Activated T-cell treated with anti-CD3 and anti-CD28 coated beads, Interleukin-2, amount 50 U/mL, for 72 hours (primary cell): ENCODE measurements at places on chromosomes 11 and 22. TPM values are rescaled to one million over a fixed set of nuclear protein-coding genes. Genes with fewer than 3 reads are reported as not detected.

- no peak for DNase-seq
- peaks cover 4% of the 10 kb centered on the region for H3K27me3 ChIP-seq
- no peak overlapping the region for H3K27ac ChIP-seq
- no peaks in the 10 kb centered on the region for H3K4me1 ChIP-seq
- H3K36me3 ChIP-seq = no peaks in the 10 kb centered on the region
- no peak overlapping the region for H3K4me3 ChIP-seq
These were observed 73.7 kb downstream of the PDE2A start for GRCh38 chr11:72600557-72600956.

Gene PIH1D2
- total RNA-seq = 0.39 TPM

GRCh38 chr11:85974122-85974521, 94.8 kb downstream of the PICALM start:
- no peak overlapping the region for H3K4me3 ChIP-seq
- no peak overlapping the region for H3K27ac ChIP-seq
- H3K27me3 ChIP-seq = no peaks in the 10 kb centered on the region
- H3K4me1 ChIP-seq = peaks cover 12% of the 10 kb centered on the region
- DNase-seq = no peak
- H3K36me3 ChIP-seq = peaks cover 16% of the 10 kb centered on the region

DNA sequence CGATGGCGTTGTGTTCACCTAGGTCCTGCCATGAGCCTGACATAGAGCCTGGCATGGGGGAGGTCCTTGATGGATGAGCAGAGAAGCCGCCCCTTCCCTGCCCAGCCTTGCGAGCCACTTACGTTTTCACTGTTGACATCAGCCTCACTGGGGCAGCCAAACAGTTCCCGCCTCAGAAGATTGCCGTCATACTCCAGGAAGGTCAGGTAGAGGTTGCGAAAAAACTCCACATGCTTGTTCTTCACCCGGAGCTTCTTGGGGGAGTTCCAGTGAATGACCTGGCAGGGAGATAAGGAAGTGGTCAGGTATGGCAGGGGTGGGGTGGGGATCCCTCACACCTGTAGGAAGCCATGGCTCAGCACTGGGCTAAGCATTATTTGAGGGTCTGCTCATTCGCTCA, 279.3 kb upstream of the SYN3 start:
- no peaks in the 10 kb centered on the region for H3K4me1 ChIP-seq
- H3K27me3 ChIP-seq = no peaks in the 10 kb centered on the region
- no peak for DNase-seq
- H3K36me3 ChIP-seq = no peaks in the 10 kb centered on the region
- H3K27ac ChIP-seq = no peak overlapping the region

Gene TSSK2
- not detected for total RNA-seq

GRCh38 chr11:92954003-92954402, 15.4 kb upstream of the MTNR1B start:
- H3K4me3 ChIP-seq = no peak overlapping the region
- DNase-seq = no peak
- H3K27ac ChIP-seq = no peak overlapping the region
- no peaks in the 10 kb centered on the region for H3K36me3 ChIP-seq

Gene GRK3
- total RNA-seq = 31.9 TPM

Gene SAAL1
- total RNA-seq = 39.3 TPM

Gene GDPD5
- total RNA-seq = 29.5 TPM

- no peak for DNase-seq
- no peaks in the 10 kb centered on the region for H3K36me3 ChIP-seq
- H3K4me1 ChIP-seq = peaks cover 11% of the 10 kb centered on the region
- H3K27me3 ChIP-seq = peaks cover 13% of the 10 kb centered on the region
- no peak overlapping the region for H3K4me3 ChIP-seq
These were observed 3.4 kb upstream of the RCOR2 start for GRCh38 chr11:63920126-63920938.

DNA sequence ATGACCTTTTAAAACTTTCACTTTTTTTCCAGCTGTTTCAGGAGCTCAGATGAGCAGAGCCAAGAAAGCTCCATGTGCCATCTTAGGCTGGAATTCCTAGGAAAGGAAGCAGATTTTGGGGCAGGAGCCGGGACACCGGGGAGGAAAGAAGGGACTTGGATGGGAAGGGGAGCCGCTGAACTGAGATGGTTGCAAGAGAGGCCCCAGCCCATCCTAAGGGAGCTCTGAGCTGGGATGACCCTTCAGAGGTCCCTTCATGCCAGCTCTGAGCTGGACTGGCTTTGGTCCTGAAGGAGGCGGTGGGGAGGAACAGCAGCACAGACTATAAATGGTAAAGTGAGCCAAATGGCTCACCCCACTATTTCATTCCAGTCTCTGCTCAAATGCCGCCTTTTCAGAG, 55.2 kb upstream of the SLC22A12 start:
- H3K4me3 ChIP-seq = no peak overlapping the region
- no peak for DNase-seq
- H3K36me3 ChIP-seq = no peaks in the 10 kb centered on the region
- H3K27me3 ChIP-seq = peaks cover 27% of the 10 kb centered on the region

GRCh38 chr22:22349455-22349836, 104.9 kb downstream of the VPREB1 start:
- no peaks in the 10 kb centered on the region for H3K4me1 ChIP-seq
- no peak for DNase-seq
- no peak overlapping the region for H3K27ac ChIP-seq
- no peaks in the 10 kb centered on the region for H3K36me3 ChIP-seq

- no peak overlapping the region for H3K27ac ChIP-seq
- H3K27me3 ChIP-seq = no peaks in the 10 kb centered on the region
- no peak for DNase-seq
These were observed 519.6 kb downstream of the METTL15 start for GRCh38 chr11:28627690-28628255.

Gene MPEG1
- not detected for total RNA-seq

GRCh38 chr11:130546901-130547694, 98.7 kb downstream of the ADAMTS15 start:
- H3K27me3 ChIP-seq = peaks cover 17% of the 10 kb centered on the region
- H3K27ac ChIP-seq = no peak overlapping the region
- H3K4me3 ChIP-seq = no peak overlapping the region
- no peak for DNase-seq

Gene MAJIN
- total RNA-seq = 2.7 TPM

DNA sequence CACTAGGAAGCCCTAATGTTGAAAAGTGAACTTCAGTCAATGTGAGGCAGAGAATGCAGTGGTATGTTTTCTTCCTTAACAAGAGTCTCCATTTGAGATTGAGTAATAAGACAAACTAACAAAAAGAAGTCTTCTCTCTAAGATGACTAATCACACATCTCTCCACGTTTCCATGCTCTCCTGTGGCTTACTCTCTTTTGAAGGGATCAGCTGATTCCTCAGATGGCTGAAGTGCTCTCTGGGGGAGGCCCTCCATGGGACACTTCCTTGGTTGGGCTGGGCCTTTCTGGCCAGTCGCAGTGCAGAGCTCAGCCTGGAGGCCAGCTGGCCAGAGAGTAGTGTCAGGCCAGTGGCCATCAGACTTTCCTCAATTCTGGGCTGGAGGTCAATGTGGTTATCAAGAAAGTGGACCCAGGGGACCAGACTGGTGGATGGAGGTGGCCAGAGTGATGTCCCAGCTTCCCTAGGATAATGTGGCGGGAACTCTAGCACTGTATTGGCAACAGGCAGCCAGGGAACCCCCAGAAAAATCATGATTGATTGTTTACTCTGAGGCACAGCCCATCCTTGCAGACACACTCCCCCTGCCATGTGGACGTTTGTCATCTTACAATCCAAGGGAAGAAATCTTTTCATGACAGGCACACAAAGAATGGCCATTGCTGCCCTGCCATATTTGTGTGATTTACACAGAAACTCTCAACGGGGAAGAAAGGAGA, 14.5 kb downstream of the CSRP3 start:
- H3K27ac ChIP-seq = no peak overlapping the region
- no peak for DNase-seq
- H3K4me1 ChIP-seq = no peaks in the 10 kb centered on the region
- H3K4me3 ChIP-seq = no peak overlapping the region

Gene MIEF1
- total RNA-seq = 58.3 TPM

Gene C11orf21
- total RNA-seq = 13.6 TPM

- peaks cover 18% of the 10 kb centered on the region for H3K4me1 ChIP-seq
- no peak overlapping the region for H3K4me3 ChIP-seq
- H3K36me3 ChIP-seq = no peaks in the 10 kb centered on the region
- no peak overlapping the region for H3K27ac ChIP-seq
These were observed 52.4 kb downstream of the TRIOBP start for GRCh38 chr22:37749226-37749625.

DNA sequence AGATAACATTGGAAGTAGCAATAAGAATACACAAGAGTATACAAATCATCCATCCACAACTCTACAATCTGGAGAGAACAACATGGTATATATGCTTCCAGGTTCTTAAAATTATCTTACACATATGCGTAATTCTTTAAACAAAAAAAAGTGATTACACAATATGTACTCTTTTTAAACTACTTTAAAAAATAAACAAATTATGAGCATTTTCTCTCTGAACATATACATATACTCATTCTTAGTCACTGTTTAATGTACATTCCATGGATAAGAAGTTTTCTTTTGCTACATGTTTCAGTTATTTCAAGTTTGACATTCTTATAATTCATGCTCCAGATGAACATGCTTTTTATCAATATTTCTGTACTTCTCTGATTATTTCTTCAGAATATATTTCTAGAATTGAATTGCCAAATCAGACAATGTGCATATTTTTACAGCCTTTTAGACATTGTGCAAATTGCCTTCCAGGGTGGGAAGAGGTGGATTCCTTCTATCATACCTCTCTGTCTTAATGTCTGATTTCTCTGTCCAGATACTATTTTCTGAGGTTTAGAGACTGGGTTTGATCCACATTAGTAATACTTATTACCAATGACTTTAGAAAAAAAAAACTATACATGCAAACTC, 551.6 kb downstream of the METTL15 start:
- DNase-seq = no peak
- H3K27ac ChIP-seq = no peak overlapping the region
- H3K36me3 ChIP-seq = no peaks in the 10 kb centered on the region
- no peak overlapping the region for H3K4me3 ChIP-seq

Gene OR52N2
- total RNA-seq = not detected

Gene MS4A2
- total RNA-seq = not detected

- peaks cover 6% of the 10 kb centered on the region for H3K4me1 ChIP-seq
- no peaks in the 10 kb centered on the region for H3K36me3 ChIP-seq
- no peaks in the 10 kb centered on the region for H3K27me3 ChIP-seq
- H3K4me3 ChIP-seq = no peak overlapping the region
These were observed 35.0 kb upstream of the MAPK1 start for GRCh38 chr22:21902296-21903087.

DNA sequence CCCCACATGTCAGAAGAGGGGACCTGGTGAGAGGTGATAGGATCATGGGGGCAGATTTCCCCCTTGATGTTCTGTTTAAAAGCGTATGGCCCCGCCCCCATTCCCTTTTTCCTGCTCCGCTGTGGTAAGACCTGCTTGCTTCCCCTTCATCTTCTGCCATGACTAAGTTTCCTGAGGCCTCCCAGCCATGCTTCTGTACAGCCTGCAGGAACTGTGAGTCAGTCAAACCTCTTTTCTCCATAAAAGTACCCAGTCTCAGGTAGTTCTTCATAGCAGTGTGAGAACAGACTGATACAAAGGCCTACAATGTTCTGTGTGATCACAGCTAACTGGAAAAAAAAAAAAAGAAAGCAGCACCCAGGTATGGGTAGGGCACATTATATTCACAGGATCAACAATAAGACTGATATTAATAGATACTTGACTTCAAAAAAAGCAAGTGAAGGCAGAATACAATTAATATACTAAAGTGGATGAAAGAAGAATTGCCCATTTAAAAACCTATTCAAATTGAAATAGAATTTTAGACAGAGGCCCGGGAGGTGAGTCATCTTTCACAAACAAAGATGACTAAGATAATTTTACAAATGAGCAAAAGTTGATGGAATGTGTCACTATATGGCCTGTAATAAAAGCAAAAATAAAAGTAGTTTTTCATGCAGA, 1.7 kb upstream of the OR52K1 start:
- peaks cover 24% of the 10 kb centered on the region for H3K27me3 ChIP-seq
- no peak overlapping the region for H3K27ac ChIP-seq
- DNase-seq = no peak
- H3K4me1 ChIP-seq = peaks cover 17% of the 10 kb centered on the region

DNA sequence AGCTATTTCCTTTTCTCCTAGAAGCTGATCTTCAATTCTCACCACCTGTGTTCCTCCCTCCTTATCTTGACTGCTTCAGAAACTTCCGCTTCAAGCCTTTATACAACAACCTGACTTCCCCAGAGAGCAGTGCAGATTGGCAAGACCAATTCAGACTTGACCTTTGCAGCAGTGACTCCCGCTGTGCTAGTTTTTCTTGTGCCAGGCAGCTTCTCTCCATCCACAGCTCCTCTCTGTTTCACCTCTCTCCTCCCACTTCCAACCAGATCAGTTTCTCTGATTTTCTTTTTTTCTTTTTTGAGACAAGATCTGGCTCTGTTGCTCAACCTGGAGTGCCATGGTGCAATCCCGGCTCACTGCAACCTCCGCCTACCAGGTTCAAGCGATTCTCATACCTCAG, 74.3 kb downstream of the GRAMD1B start:
- no peak overlapping the region for H3K4me3 ChIP-seq
- peaks cover 26% of the 10 kb centered on the region for H3K4me1 ChIP-seq
- H3K27ac ChIP-seq = no peak overlapping the region
- no peaks in the 10 kb centered on the region for H3K27me3 ChIP-seq

Gene ACRV1
- total RNA-seq = 0.23 TPM

Gene PLA2G6
- 102 TPM for total RNA-seq

DNA sequence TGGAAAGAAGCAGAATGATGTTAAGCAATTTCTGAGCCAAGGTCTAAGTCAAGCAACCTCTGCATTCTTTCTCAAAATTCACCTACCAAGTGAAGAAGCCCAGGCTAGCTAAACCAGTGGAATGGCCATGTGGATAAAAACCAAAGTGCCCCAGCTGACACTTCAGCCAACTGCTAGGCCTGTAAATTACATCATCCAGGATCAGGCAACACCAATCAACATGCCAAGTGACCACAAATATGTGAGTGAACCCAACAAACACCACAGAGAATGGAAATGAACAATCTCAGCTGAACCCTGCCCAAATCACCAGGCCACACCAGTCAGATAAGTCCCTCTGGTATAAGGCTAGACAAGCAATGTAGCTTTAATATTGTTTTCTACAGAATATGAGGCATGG, 25.1 kb upstream of the FJX1 start:
- H3K36me3 ChIP-seq = no peaks in the 10 kb centered on the region
- no peak for DNase-seq
- H3K4me1 ChIP-seq = peaks cover 6% of the 10 kb centered on the region

- no peak overlapping the region for H3K4me3 ChIP-seq
- H3K4me1 ChIP-seq = peaks cover 71% of the 10 kb centered on the region
- DNase-seq = no peak
- no peaks in the 10 kb centered on the region for H3K27me3 ChIP-seq
- peaks cover 12% of the 10 kb centered on the region for H3K36me3 ChIP-seq
These were observed 23.1 kb upstream of the PSMA1 start for GRCh38 chr11:14543260-14543659.

- H3K36me3 ChIP-seq = no peaks in the 10 kb centered on the region
- no peak for DNase-seq
- no peaks in the 10 kb centered on the region for H3K4me1 ChIP-seq
- no peak overlapping the region for H3K27ac ChIP-seq
These were observed 257.4 kb downstream of the BRD1 start for GRCh38 chr22:49570032-49570848.
